ENCODE measurements at places on chromosomes 7 and 10. TPM values are rescaled to one million over a fixed set of nuclear protein-coding genes. Genes with fewer than 3 reads are reported as not detected.

Gene NPTX2
- 3.0 TPM for total RNA-seq

Gene BICC1
- 35.0 TPM for total RNA-seq

Gene GRID2IP
- not detected for total RNA-seq

Gene RAB19
- 1.3 TPM for total RNA-seq

Gene ACTL6B
- total RNA-seq, result not detected

DNA sequence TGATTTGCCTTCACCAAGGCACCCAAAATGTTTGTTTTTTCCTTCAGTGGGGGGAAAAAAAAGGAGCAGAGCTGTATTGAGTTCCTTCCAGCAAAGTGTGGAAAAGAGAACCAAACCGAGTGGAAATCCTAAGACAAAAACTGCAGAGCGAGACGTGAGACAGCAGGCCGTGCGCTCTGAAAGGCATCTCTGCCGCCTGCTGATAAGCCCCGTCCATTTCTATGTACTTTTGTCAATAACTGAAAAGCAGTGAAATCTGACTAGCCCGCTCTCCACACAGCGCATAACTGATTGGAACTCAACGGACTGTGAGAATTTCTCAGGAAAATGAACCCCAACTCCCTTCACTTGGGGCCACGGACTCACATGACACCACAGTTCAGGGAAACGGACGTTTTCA, 83.2 kb downstream of the COBL start:
- DNase-seq, result no peak

DNA sequence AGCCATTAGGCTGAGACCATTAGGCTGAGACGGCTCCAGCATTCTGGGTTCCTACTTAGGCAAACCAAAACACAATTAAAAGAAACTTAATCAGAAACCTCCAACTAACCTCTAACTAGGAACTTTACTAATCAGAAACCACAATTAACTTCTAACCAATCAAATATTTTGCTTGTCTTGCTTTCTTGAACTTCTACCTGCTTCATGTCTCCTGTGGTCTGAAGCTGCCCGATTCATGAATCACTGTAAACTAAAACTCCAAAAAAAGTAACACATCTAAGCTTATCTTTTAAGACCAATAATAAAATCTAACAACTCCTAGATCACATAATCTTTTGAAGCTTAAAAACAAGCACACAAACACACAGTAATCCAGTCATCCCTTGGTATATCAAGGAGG, 76.1 kb downstream of the PDSS1 start:
- DNase-seq, result peak; percentile 27

GRCh38 chr10:92544296-92544695, 29.6 kb downstream of the IDE start:
- peak; percentile 75 for DNase-seq

Gene HOXA4
- total RNA-seq, result not detected

- no peak for DNase-seq
Measured at GRCh38 chr7:55097100-55097499, 78.3 kb downstream of the EGFR start.

DNA sequence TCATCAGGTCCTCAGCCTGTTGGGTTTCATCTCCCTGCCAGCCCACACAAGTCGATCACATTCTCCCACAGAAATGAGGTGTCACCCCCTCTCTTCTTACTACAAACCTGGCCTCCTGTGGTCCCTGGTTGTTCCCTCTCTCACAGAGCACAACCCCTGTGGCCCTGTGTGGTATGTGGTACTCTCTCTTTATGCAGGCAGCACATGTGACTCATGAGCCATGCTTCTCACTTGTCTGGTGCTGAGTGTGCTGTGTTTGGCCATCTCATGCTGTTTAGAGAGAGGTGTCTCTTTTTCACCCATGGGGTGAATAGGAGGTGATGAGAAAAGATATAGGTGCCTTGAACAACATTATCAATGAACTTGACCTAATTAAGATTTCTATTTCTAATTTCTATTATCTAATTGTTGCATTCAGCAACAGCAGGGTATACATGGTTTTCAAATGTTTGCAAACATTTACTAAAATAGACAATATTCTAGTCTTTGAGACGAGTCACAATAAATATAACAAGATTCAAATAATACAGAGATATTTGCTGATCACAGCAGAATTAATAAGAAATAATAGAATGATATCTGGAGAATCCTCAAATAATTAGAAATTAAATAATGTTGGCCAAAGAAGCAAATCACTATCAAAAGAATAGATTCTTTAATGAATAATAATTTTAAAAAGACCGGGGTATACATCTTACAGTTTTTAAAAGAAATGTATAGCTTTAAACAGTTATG, 633.8 kb upstream of the IGFBP3 start:
- peak; percentile 75 for DNase-seq

GRCh38 chr10:19654576-19654975, 161.7 kb upstream of the PLXDC2 start:
- peak; percentile 58 for DNase-seq

DNA sequence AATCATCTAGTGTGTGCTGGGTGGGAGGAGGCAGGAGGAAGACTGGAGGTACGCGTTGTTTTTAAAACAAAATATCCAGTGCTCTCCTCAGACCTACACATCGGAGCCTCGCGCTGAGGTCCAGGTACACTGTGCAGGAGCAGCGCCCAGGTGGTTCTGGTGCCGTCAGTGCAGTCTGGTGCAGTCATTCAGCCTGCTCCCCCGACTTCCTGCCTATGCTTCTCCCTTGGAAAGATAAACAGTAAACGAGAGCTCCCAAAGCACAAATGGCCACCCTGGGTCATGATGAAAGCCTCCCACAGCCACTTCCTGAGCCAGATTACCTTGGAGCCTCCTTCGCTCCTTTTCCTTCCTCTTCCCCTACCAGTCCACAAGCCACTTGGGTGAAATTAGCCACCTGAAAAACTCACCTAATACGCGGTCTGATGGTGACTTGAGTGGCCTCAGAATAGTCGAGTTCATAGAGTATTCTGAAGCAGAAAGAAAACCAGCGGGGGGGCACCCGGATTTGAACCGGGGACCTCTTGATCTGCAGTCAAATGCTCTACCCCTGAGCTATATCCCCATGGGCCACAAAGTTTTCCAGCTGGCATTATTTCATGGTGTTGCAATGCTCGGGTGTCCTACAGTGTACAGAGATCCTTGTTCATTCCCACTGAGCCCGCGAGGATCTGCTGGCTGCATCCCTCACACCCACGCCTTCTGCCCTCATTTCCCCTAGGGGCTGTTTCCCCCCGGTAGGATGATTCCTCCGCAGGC, 82.5 kb downstream of the ZNF467 start:
- peak; percentile 96 for DNase-seq

DNA sequence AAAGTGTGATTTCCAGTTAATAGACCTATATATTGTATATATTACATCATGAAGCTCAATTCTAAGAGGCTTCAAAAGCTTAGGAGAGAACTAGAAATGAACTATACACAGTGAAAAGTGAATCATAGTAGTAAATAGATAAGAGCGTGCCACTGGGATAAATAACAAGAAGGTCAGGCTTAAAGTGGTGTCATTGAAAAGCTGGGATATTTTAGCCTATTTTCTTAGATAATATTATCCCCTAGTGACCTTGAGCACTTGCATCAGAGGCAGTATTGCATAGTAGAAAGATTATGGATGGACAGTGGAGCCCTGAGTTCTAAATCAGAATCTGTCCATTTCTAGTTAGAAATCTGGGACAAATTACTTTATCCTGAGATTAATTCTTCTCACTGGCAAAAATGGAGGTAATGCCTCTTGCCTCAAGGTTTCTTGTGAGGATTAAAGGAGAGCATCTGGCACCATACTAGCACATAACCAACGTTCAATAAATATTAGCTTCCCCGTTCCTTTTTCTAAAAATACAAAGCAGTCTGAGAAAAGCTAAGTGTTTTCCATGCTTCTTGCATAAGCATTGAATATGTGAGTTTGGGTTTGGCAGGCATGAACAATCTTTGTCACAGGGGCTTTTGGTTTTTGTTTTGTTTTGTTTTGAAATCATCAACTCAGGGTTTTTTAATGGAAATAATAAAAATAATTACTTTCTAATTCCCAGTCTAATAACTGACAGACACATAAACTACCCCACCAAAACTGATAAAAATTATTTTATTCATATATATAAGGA, 27.3 kb upstream of the MACC1 start:
- DNase-seq, result no peak

GRCh38 chr7:22837308-22837707, 14.7 kb upstream of the TOMM7 start:
- DNase-seq, result no peak

DNA sequence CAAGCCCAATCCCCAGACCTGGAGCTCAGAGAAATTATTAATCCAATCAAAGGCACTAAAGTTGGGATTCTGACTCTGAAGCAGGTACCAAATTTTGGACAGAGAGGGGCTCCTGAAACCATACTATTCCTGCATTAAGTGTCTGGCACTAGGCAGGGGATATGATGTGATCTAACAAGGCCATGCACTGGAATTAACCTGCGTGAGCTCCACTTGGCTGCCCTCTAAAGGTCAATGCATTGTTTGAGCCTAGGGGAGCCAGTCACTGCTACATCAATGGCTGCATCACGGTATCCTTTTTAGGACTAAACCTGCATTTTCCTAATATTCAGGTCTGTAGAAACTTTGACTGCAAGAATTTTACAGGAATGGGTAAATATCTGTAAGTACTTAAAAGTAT, 42.1 kb downstream of the ST8SIA6 start:
- DNase-seq, result no peak

Gene CHST3
- 27.0 TPM for total RNA-seq

Gene NKX2-3
- not detected for total RNA-seq

Data from mammary epithelial cell (primary cell).